ENCODE measurements at places on chromosomes 3 and 15.
A peak's percentile ranks its signal among the peaks of the same experiment; 100 is the strongest.

GRCh38 chr3:149564079-149564478 is 89.6 kb downstream of the TM4SF4 start:
- DNase-seq, result peak; percentile 50

DNA sequence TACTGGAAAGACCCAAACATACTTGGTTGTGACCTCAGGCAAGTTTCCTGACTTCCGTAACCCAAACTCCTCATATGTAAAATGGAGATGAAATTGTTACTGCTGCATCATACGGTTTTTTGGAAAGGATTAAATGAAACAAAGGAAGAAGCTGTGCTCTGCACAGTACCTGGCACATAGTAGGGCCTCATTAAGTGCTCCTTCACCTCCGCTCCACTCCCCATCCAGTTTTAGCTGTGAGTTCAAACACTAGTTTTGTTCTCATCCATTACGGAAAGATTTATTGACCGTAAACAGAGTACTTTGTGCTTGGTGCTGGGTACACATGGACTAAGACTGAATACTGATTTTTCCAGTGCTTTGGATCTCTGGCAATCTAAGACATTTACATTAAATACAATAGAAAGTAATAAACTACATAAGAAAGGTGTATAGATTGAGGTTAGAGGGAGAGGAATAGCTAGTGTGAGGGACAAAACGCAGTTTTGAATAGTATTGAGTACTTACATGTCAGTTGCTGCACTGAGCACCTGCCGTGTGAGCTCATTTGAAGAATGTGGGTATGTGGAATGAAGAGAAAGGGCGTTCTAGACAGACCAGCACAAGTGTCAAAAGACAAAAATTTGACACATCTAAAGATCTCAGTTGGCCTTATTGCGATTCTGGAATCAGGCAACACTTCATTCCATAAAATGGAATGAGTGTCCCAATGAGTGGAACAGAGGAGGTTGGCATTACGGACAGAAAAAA is 594 bp upstream of the ICE2 start:
- DNase-seq, result no peak

- no peak for DNase-seq
These were observed 53.5 kb upstream of the UBE3A start for GRCh38 chr15:25492315-25492714.

- peak; percentile 5 for DNase-seq
These were observed 629.5 kb upstream of the KCNMB2 start for GRCh38 chr3:177906578-177907229.

- peak; percentile 99 for DNase-seq
These were observed 120.1 kb upstream of the UBE2E1 start for GRCh38 chr3:23685541-23686258.

GRCh38 chr3:10757821-10758130 is 58.3 kb upstream of the SLC6A11 start:
- no peak for DNase-seq

DNA sequence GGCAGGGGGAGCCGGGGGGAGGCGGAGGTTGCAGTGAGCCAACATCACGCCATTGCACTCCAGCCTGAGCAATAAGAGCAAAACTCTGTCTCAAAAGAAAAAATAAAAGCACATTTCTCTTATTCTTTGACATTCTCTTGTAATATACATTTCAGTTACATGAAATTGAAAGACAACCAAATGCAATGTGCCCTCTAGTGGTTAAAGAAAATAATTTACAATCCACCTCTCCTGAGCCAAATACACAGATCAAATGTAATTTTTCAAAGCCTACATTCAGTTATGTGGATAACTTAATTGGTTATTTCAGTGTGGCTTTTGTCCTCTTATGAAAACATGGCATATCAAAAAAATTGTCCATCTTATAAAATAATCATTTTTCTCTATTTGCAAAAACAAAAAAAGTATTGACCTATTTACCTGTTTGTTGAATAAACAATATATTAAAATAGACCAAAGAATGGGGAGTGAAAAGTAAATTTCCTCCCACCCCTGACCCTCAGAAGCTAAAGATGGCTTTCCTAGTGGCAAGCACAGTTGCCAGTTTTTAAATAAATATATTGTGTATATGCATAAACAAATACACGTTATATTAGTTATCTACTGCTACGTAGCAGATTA is 14.2 kb upstream of the U2SURP start:
- DNase-seq, result peak; percentile 57

- no peak for DNase-seq
These were observed 15.0 kb upstream of the HPS3 start for GRCh38 chr3:149114458-149114857.

DNA sequence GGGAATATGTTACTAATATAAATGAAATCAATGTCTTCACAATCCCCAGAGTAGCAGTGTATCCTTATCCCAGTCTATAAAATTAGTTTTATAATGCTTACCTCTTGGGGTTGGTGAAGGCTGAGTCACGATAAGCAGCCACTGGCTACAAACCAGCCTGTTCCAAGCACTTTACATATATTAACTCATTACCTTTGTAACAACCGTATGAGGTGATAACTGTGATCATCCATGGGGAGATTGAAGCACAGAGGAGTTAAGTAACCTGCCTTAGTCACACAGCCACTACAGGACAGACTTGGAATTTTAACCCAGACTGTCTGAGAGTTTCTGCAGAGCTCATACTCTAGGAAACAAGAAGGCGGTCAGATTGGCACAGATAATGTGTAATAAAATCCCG is 43.3 kb upstream of the MITF start:
- no peak for DNase-seq

DNA sequence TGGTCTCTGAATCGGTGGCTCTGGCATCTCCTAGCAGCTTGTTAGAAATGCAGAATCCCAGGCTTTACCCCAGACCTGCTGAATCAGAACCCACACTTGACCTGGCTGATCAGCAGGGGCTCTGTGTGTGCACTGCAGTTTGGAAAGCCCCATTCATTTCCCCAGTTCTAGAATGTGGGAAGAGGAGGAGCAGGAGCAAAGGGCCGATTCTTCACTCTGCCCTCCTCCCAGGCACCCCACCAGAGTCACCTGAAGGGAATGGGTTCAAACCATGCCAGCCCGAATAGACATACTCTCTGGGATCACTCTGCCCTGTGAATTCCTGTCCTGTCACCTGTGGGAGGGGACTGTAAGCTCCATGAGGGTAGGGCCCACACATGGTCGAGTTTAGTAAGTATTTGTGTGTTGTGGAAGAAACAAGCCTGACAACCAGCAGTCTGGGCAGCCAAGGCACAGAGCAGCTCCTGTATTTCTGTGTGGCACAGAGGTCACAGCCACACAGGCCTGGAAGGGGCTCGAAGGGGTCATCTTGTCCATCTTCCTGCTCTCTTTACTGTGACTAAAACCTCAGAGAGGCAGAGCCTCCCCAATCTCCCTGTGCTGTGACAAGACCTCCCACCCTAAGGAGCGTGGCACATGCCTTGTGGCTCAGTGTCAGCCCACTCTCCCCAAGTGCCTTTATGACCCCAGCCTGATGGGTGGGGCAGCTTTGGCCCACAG is 29.0 kb upstream of the HHATL start:
- no peak for DNase-seq

GRCh38 chr3:13663781-13664535 is 115.0 kb downstream of the FBLN2 start:
- DNase-seq, result no peak

GRCh38 chr3:38524141-38524739 is 28.1 kb downstream of the EXOG start:
- DNase-seq, result peak; percentile 39

GRCh38 chr3:175764722-175765121 is 905.6 kb downstream of the NAALADL2 start:
- DNase-seq, result no peak

GRCh38 chr3:27322634-27323033 is 46.5 kb downstream of the NEK10 start:
- no peak for DNase-seq

DNA sequence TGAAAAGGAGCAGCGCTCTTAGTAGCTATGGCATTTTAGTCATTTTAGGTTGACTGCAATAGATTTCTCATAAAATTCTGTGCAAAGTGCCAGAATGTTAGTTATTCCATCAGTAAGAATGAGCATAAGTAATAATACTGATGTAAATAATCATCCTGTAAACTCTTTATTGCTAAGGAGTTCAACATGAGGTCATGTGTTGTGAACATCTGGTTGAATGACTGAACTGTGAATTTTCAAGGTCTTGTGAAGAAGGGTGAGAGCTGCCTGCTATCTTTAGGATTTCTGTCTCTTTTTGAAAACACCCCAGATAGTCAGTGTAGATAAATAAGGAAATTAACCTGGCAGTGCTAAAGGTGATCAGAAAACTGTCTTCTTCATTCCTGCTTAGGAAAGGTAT is 333.4 kb upstream of the TBC1D5 start:
- no peak for DNase-seq

DNA sequence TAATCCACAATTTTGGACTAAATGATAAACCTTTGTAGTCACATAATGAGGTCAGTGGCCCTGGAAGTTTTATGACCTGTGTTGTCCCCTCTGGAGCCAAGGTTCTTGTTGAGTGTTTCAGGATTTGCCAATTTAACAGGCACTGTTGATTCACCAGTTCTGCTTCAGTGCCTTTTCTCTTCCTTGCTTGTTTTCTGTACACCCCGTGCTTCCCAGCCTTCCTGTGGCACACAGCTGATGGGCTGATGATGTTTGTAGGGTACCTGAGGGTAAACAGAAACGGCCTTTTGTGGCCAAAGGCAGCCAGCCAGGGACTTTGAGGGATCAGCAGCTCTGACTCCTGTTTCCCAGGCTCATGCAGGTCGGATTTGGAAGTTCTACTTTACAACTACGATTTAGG is 13.3 kb downstream of the GYG1 start:
- DNase-seq, result peak; percentile 43

DNA sequence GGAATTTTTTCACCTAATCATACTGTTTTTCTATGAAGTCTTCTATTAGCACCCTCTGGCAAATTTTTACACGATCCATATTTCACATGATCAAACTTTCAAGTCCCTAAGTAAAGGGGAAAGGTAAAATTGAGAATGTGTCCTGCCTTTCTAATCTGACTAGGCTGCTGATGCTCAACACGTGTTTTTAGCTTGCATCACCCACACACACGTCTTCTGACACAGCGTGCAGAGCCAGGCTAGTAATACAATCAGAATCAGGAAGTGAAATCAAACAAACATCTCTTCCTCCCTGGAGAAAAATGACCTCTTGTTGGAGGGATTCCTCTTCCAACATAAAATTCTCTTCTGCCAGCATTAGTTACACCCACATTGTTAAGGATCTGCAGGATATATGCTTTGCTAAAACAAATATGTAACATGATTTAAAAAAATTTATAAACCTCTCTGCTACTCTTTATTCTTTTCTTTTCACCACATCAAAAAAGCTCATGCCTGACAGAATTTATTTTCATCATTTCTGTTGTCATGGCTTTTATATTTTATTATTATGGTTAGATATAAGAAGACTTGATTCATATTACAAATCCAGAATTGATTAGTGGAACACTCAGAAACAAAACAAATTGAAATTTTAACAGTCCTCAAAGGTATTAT is 122.4 kb downstream of the RAP2B start:
- DNase-seq, result peak; percentile 87

DNA sequence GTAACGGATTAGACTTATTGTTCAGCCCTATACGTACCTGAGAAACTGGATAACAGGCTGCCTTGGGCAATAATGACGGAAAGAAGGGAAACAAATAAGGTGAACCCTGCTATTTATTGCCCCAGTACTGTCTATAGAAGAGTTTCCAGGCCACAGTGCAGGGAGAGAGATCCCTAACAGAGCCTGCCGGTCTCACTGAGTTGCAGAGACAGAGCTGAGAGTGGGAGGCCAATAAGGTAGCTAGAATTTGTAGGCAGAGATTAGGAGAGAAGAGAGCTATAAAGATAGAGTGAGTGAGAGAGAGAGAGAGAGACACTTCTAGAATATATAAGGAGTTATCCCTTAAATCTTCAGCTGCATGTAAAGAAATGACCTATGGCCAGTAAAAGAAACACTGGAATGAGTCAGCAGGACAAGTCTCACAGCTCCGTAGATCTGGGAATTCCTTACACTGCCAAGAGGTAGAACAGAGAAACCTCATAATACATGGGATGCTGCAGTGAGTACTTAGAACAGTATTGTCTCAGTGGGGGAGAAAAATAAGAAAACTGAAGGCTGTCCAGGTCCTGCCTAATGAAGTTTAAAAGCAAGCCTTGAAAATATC is 51.8 kb downstream of the ST3GAL6 start:
- DNase-seq, result peak; percentile 72

GRCh38 chr15:33788906-33789540 is 179.3 kb upstream of the CHRM5 start:
- no peak for DNase-seq

DNA sequence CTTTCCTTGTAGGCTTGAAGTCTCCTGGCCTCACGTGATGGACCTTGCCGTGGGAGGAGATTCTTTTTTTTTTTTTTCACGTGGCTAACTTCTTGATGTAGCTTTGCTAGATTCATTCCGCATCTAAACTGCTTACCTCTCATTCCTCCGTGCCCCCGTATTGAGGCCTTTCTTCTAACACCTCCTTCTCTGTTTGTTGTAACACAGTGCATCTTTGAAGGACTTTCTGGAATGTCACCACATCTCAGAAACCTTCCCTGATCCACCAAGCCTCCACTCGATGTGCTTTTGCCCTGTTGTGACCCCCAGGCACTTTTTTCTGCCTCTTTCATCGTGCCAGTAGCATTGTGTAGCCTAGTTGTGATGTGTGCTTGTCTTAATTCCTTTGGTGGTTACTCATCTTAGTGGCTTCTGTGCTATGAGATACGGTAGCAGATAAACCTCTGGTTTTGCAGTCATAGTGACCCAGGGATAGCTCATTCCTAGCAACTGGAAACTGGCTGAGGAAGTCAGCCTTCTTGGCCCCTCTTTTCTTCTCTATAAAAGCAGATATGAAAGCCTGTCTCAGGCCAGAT is 1.6 kb upstream of the BNC1 start:
- DNase-seq, result peak; percentile 98

GRCh38 chr15:100663915-100664281 is 61.5 kb downstream of the ASB7 start:
- DNase-seq, result no peak

GRCh38 chr3:179671747-179672242 is 19.0 kb downstream of the USP13 start:
- no peak for DNase-seq

- no peak for DNase-seq
These were observed 10.4 kb downstream of the TEX264 start for GRCh38 chr3:51681453-51681852.

DNA sequence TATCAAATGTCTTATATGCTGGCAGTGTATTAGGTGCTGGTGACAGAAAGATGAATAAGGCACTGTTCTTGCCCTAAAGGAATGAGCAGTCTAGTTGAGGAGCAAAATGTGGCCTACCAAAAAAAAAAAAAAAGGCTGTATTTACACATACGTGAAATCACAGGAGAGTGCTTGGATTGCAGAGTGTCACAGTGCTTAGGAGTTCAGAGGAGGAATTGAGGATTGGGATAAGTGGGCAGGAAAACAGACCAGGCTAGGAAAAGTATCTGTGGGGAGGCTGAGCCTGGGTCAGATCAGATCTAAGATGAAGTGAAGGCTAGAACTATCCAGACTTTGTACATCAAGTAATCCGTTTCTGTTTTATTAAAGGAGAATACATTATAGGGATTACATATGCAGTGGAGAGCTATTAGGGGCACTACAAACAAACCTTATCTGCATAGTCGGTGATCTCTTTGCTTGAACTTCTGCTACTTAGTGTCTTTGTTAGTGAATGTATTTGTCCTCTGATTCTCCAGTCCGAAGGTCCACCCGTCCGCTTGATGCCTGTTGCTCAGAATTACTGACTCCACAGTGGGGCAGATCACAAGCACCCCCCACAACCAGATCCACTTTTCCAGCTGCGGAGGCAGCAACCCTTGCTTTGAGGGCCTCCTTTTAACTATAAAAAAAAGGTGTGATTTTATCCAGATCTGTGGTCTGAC is 80.0 kb downstream of the FNDC3B start:
- no peak for DNase-seq

Measured in HFFc6 (cell line).